ENCODE measurements at places on chromosomes 13 and 19.

GRCh38 chr19:39679791-39680168 is 24.1 kb downstream of the LGALS16 start:
- no peak for DNase-seq

GRCh38 chr19:55389386-55390317 is 3.9 kb downstream of the RPL28 start:
- DNase-seq, result no peak

- DNase-seq, result no peak
These were observed 248.1 kb downstream of the ITGBL1 start for GRCh38 chr13:101700598-101700997.

DNA sequence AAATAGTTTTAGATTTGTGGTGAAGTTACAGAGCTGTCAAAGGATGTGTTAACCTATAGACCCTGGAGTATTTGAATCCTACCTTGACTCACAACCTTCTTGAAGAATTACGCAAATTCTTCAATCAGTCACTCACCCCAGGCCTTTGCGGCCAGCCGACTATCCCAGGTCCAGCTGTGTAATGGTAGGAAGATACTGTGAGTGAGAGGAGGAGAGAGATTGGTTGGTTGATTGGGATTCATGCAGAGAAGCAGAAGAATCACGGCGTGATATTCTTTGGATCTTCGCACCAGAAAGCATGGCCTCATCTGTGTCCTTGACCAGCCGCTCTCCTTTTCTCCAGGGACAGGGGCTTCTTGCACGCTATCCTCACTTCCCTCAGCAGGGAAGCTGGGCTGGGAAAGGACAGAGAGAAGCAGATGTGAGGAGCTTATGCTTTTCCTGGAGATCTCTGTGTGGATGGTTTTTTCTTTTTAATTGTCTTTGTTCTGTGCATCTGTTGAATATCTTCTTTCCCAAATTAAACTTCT is 249.1 kb downstream of the GGACT start:
- DNase-seq, result no peak

DNA sequence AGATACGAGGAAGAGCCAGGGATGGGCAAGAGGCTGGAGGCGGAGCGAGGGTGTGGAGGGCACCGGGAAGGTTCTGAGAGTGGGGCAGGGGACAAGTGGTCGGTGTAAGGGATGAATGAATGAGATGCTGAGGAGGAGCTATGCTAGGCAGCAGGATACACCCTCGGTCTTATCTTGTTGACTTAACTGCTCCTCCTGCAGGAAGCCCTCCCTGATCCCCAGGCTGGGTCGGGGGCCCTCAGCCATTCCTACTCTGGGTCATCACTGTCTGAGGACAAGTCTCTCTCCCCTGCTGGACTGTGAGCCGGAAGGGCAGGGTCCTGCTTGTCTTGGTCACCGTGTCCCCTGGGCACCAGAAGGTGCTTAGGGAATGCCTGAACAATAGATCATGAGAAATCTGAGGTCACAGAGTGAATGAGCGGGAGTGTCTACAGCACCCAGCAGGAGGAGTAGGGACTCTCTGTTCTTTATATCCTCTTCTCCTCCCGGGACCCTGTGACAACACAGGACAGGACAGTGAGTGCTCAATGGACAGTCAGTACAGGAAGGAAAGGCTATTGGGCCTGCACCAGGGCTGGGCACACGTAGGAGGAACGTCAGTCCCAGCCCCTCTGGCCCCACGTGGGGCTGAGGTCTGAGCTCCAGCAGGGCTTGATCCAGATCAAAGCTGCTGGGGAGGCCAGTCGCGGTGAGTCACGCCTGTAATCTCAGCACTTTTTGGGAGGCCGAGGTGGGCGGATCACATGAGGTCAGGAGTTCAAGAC is 6.5 kb downstream of the NKPD1 start:
- no peak for DNase-seq

GRCh38 chr13:42649831-42650230 is 75.9 kb downstream of the TNFSF11 start:
- no peak for DNase-seq

DNA sequence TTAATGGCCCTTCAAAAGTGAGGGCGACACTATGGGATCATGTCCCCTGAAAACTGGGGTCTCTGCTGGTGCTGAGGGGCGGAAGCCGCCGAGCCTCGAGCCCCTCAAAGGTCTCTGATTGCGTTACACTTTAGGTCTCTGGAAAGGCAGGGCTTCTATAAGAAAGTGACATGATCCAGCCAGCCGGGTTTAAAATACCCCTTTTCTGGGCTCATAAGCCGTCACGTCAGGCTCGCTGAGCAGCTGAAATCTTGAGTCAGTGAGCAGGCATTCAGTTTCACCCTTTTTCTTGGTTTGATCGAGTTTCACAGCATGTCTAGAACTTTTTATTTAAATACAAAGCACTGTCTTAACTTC is 600 bp upstream of the HMGB1 start:
- DNase-seq, result no peak

GRCh38 chr13:30486230-30487074 is 20.7 kb upstream of the HMGB1 start:
- DNase-seq, result no peak

- DNase-seq, result no peak
These were observed 446.9 kb downstream of the COG6 start for GRCh38 chr13:40102360-40102727.

- DNase-seq, result no peak
These were observed 259.9 kb upstream of the STARD13 start for GRCh38 chr13:33545492-33545891.

DNA sequence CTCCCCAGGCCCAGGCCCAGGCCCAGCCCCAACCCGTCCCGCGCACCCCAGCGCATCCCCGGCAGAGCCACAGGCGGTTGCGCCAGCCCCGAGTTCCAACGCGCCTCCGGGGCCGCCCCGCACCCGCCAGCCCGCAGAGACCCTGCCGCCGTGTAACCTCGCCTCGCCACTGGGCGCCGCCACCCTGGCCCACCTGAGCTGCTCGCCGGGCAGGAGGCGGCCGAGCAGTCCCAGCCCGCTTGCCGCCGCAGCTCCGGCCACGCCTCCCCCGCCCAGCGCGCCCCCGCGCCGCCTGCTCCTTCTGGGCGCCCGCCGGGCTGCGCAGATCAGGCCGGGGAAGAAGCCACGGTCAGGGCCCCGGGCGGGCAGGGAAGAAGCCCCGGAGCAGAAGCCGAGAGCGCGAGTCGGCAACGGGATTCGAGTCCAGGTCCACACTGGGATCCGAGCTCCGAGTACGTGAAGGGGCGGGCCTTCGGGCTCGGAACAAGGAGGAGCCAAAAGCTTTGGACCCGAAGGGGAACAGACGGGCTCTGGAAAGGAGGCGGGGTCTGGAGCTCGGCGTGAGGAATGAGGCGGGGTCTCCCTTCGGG is at the start of gene MBOAT7:
MBOAT7 (minus strand) TSS at position 436 of the 590 bp plus-strand sequence. CDS start 1,072 bp downstream, outside the sequence.
- DNase-seq, result no peak

GRCh38 chr19:30148039-30148790 is 206.2 kb downstream of the URI1 start:
- DNase-seq, result no peak

GRCh38 chr13:74287724-74288169 is 153.5 kb upstream of the KLF12 start:
- peak; percentile 76 for DNase-seq

- no peak for DNase-seq
These were observed 3.7 kb downstream of the NDUFA11 start for GRCh38 chr19:5899728-5900526.

DNA sequence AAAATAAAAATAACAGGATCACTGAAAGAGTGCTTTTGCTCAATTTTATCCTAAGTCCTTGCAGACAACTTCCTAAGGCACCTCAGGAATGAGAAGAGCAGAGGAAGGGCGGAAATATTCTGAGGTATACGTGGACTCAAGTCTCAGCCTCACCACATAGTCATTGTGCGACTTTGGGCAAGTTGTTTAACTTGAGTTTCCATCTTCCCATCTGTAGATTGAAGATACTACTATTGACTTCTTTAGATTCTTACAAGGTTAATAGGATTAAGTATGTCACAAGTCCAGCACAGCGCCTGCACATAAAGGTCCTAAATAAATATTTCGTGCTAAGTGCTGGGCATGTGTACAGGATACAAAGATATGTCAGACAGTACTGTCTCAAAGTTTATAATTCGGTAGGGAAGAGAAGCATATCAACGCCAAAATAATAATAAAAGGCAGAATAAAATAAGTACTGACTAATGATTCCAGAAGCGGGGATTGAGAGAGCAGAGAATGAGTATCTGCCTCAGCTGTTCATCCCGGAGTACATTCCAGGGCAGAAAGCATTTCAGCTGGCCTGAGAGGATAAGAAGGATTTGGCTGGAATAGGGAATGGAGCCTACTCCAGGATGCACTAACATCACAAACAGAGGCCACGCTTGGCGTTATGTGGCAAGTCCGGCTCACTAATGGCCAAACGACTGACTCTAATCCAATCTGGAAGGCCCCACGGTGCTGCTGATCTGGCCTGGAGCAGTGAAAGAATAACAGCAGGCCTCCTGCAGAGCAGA is 139.7 kb downstream of the FLT1 start:
- DNase-seq, result no peak

- DNase-seq, result no peak
These were observed 76.2 kb upstream of the CSNK1A1L start for GRCh38 chr13:37181620-37182019.

DNA sequence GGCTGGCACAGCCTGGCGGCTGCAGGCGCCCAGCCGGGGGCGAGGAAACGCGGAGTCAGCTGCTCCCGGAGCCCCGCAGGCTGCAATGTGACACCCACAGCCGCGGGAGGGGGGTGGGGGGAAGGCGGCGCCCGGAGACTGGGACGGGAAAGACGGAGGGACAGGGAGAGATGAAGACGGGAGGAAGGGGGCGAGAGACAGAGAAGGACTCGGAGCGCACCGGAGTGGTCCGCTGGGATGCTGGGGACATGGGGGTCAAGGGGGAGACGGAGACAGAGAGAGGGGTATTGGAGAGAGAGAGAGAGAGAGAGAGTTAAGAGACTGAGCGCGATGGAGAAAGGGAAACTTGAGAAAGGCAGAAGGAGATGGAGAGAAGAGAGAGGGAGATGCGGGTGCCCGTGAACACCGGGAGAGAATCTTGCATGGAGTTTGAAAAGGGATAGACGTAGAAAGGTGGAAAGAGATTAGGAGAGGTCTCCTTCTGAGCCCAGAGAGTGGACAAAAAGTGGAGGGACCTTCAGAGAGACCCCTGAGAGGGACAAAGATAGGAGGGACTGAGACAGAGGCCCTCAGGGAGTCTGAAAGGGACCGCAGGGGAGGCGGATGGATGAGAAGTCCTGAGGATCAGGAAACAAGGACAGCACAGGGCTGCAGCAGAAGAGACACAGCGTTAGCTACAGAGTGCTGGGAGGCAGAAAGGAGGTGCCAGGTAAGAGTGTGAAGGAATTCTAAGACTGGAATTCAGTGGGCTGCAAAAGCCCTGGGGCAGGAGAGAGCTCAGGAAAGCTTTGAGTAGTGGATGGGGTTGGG is 1.0 kb downstream of the SCN1B start:
- DNase-seq, result no peak

GRCh38 chr19:29805031-29805965 is 6.5 kb upstream of the CCNE1 start:
- no peak for DNase-seq

GRCh38 chr13:106246242-106246641 is 289.2 kb downstream of the EFNB2 start:
- no peak for DNase-seq

DNA sequence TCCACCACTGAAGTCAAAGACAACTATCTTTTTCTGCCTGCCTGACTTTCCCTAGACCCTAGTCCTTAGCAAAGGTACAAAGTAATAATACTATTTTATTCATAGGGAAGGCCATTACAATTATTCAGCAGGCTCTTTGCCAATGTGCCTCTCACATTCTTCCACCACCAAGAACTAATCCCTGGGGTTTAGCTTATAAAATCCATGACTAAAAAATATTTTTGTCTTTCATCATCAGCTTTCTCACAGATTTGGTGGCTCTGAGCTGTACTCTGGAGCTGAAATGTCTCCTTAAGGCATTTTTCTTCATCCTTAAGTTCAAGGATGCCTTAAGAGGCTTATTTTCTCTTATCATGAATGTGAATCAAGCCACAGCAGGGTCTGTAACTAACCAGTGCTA is 96.1 kb downstream of the OXGR1 start:
- DNase-seq, result no peak

DNA sequence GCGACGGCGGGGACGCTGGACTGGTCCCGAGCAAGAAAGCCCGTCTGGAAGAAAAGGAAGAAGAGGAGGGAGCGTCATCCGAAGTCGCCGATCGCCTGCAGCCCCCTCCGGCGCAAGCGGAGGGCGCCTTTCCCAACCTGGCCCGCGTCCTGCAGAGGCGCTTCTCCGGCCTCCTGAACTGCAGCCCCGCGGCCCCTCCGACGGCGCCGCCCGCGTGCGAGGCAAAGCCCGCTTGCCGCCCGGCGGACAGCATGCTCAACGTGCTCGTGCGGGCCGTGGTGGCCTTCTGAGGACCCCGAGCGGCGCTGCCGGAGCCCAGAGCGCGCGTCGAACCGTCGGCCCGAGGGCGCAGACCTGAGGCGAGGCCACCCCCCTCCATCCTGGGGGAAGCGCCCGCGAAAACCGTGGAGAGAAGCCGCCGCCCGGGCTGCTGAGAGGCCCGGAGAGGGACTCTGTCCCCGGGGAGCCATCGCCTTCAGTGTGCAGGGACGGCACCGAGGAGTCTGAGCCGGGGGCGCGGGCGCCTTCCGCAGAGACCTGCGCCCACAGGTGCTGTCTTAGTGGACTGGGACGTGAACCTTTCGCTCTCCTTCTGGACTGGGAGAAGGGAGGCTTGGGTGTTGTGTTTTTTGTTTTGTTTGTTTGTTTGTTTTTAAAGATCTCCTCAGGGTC is 3.5 kb downstream of the IER2 start:
- DNase-seq, result no peak

- DNase-seq, result no peak
These were observed 86.5 kb upstream of the FBXL3 start for GRCh38 chr13:77113496-77113895.

- DNase-seq, result no peak
These were observed 104.1 kb downstream of the NDFIP2 start for GRCh38 chr13:79585033-79585432.

DNA sequence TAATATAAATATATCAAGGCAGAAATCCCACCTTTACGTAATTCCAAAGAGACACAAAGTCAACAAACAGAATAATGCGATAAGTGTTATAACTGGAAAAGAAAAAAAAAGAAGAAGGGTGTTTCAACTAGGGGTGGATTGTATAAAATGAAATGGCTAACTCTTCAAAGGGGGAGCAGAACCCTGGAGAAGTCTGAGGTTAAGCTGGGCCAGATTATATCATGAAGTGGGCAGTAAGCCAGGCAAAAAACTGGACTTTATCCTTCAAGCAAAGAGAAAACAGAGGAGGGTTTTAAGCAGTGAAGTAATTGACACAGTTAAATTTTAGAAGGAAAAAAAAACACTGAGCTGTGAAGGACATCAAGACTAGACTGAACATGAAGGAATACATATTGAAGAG is 41.9 kb downstream of the TBC1D4 start:
- no peak for DNase-seq

DNA sequence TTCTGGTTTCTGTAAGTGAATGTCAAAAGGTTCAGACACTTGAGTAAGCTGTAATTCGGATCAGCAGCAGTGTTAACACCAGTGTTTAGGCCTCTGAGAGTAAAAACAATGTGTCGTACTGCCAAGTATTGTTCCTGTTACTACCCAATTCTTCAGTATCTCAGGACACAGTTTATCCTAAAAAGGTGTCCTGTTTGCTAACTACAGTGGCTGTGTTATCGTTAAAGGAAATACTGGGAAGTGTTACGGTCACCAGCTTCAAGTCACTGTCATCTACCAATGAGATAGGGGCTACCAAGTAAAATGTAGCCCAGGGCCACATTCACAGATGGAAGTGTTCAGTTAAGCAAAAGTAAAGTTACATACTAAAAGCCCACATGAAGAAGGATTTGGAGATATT is 2.3 kb upstream of the UPF3A start:
- no peak for DNase-seq

- no peak for DNase-seq
These were observed 56.0 kb upstream of the DOCK9 start for GRCh38 chr13:99033814-99034213.

Data from activated T-cell treated with anti-CD3 and anti-CD28 coated beads, Interleukin-2, amount 50 U/mL, for 1 hour (primary cell).